Glomerular endothelial cell (primary cell): ENCODE measurements at places on chromosomes 2 and 18.

- DNase-seq: no peak
Measured at GRCh38 chr2:53987336-53987921, 16.6 kb upstream of the PSME4 start.

DNA sequence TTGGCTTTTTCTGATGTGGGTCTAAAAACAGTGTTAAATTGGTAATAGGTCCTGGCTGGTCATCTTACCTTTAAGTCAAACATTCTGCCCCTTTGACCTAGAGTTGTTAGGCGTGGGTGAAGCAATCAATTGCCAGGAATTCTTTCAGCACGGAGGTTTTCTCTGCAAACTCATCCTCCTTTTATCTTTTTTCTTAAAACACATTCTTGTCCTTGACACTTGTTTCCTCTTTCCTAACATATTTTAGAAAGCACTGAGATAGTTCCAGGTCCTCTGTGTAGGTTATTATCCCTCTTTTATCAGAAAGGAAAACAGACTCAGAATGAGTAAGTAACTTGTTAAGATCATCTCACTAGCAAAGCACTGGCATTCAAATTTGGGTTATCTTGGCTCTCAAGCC, 18.6 kb upstream of the AP1S3 start:
- no peak for DNase-seq

DNA sequence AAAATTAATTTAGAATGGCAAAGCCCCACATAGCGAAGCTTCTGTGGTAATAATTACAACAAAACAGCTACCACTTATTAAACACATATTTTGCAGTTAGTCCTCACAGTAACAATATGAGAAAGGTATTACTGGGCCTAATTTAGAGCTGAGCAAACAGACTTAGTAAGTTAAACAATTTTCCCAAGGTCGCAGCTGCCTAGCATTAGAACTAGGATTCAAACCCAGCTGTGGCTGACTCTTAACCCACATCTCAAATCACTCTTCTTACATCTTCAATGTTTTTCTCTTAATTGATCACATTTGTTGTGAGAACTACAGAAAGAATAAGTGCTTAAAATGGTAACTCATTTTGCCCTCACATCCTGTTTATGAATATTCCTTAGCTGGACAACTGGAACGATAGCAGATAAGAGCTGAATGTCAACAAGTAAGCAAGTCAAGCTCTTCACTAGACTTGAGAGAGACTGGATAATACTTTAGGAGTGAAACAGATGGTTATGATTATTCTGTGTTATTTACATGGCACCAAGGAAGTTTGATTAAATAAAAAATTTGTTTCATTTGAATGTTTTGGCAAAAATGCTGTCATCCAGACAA, 59.4 kb upstream of the TMEM17 start:
- DNase-seq: no peak

- DNase-seq: no peak
Measured at GRCh38 chr2:181784556-181784955, 104.2 kb upstream of the NEUROD1 start.

DNA sequence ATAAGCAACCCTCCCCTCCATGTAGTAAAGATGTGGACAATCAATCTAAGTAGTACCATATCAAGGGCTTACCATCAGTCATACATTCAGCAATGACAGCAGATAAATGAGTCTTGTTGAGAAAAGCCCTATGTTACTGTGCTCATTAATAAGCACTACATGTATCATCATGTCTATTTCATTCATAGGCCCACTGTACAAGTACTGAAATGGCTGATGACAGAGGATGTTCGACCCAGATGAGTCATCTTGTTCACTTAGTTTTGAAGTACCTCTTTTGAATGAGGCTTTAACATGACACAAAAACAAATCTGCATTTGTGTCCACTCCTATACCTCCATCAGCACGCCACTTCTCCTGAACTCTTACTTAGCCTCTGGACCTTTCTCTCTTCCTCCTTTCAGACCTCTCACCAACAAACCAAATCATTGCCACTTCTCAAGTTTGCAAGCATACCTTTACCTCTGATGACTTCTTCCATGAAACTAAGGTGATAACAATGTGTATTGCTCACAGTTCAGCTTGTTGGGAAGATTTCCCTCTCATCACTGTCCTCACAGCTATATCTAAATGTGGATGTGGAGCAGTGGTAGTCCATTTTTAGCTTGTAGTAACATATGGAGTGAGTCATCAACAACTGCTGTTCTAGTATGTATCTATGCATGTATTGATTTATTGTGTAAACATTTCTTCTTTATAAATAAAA, 921.0 kb upstream of the SLC39A10 start:
- no peak for DNase-seq

DNA sequence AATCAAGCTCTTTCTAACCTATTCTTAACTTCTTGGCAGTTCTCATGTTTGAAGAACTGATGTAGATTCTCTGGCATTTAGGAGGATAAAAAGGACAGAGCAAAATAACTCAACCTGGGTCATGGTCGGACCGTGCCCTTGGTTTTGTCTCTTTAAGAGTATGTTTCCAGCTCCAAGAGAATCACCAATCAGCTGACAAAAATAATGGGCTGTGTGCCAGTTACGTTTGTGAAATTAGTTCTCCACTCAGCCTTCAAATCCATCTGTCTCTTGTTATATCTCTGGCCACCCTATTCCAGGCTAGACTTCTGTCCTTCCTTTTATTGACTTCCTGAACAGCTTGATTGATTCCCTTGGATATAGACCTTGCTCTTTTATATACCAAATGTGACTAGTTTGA, 225.7 kb downstream of the EPHA4 start:
- no peak for DNase-seq
